ENCODE measurements at places on chromosomes 11 and 22.
A peak's percentile ranks its signal among the peaks of the same experiment; 100 is the strongest.

- DNase-seq: no peak
- H3K27ac ChIP-seq: no peak overlapping the region
- no peak overlapping the region for H3K4me3 ChIP-seq
- no peaks in the 10 kb centered on the region for H3K27me3 ChIP-seq
- H3K36me3 ChIP-seq: no peaks in the 10 kb centered on the region
These were observed 3.0 kb upstream of the MS4A7 start for GRCh38 chr11:60375316-60375715.

GRCh38 chr11:95536047-95536690 lies 253.4 kb downstream of the FAM76B start:
- H3K27ac ChIP-seq: no peak overlapping the region
- no peaks in the 10 kb centered on the region for H3K36me3 ChIP-seq
- no peak overlapping the region for H3K4me3 ChIP-seq
- H3K27me3 ChIP-seq: no peaks in the 10 kb centered on the region
- H3K4me1 ChIP-seq: no peaks in the 10 kb centered on the region

DNA sequence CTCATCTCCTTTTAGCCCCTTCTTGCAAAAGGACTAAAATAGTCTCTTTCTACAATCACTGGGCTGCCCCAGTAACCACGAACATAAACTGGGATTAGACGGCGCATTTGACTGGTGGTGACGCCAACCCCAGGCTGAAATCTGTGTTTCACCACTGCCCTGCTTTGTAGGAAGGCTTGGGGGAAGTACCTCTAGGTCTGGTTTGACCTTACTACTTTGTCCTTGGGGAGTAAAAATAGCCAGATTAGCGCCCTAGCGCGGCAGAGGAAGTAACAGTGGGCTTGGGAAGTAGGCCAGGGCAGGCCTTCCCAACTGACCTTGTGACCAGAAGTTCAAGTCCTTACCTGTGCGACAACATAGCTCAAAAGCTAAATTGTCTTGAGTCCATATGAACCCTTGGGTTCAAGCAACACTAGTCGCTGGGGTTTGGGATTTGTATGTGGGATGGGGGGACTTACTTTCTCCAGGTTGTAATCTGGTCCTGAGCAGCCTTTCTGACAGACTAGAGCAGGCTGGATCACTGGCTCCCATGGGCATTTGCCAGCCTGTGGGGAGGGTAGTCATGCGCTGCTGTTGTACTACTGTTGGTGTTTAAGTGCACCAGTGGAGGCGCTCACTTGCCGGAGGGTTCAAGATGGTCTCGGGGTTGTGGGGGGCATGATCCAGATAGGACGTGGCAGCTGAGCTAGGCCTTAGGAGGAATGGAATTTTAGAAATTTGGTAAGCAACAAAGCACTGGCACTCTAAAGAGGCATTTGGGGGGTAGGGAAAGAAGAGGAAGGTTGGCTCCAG lies 953 bp upstream of the PACS1 start:
- H3K27ac ChIP-seq: peak overlapping the region; percentile 87
- peaks cover 4% of the 10 kb centered on the region for H3K4me1 ChIP-seq
- peak; percentile 31 for DNase-seq
- H3K4me3 ChIP-seq: peak overlapping the region; percentile 99

DNA sequence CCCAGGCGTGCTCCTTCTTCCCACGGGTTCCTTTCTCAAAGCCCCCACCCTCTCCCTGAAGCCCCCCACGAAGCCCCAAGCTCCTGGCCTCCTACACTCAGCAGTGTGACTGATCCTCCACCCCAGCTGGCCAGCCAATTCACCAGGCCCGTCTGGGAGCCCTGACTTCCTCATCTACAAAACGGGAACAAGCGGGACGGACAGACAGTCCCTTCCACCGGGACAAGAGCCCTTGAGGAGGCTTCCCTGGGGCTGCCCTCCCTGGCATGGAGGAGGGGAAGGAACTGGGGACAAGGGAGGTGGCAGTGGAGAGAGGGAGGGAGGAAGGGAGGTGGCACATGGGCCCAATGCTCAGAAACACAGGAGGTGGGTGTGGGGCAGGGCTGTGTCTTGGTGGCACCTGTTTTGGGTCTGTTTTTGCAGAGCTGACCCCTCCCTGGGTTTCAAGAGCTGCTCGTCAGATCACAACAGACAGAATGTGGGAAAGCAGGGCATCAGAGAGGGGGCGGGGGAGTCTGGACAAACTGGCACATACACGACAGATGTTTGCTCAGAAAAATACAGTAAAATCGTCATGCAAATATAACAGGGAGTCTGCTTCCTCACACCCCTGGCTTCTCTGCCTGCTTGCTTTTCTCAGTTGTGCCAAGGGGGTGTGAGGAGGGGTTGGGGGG lies 56.8 kb downstream of the ELFN2 start:
- no peak overlapping the region for H3K4me3 ChIP-seq
- H3K4me1 ChIP-seq: no peaks in the 10 kb centered on the region
- no peak overlapping the region for H3K27ac ChIP-seq
- no peaks in the 10 kb centered on the region for H3K27me3 ChIP-seq
- no peaks in the 10 kb centered on the region for H3K36me3 ChIP-seq
- DNase-seq: no peak

DNA sequence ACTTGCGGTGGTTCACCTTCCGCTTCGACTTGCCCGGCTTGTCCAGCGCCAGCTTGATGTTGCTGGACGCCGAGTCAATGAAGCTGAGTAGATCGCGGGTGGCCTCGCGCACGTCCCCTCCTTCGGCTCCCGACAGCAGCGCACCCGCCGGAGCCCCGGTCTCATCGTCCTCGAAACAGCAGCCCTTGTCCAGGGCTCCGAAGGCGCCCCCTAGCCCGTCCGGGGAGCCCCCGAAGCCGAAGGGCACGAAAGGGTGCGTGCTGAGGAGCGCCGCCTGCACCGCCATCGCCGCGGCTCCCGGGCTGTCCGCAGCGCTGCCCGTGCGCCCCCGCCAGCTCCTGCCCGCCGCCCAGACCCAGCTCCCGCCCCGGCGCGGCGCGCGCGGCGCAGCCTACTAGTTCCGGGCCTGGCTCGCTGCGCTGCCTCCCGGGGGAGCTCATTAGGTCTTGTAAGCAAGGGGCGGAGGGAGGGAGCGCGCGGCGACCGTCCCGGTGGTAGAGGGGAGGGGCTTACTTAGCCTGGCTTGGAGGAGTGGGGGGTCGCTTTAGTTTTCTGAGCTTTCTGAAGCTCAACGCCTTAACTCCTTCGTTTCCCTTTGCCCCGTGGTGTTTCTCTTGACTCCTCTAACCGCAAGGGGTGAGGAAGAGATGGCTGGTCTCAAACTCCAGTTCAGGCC lies at the start of gene FAM181B:
FAM181B (minus strand) TSS at position 421 of the 676 bp plus-strand sequence; CDS start at position 286, 135 bp downstream.
- DNase-seq: peak; percentile 65
- H3K27ac ChIP-seq: no peak within 1 kb of the TSS
- peaks cover 36% of the 10 kb centered on the region for H3K27me3 ChIP-seq
- H3K4me3 ChIP-seq: peak within 1 kb of the TSS; percentile 69

DNA sequence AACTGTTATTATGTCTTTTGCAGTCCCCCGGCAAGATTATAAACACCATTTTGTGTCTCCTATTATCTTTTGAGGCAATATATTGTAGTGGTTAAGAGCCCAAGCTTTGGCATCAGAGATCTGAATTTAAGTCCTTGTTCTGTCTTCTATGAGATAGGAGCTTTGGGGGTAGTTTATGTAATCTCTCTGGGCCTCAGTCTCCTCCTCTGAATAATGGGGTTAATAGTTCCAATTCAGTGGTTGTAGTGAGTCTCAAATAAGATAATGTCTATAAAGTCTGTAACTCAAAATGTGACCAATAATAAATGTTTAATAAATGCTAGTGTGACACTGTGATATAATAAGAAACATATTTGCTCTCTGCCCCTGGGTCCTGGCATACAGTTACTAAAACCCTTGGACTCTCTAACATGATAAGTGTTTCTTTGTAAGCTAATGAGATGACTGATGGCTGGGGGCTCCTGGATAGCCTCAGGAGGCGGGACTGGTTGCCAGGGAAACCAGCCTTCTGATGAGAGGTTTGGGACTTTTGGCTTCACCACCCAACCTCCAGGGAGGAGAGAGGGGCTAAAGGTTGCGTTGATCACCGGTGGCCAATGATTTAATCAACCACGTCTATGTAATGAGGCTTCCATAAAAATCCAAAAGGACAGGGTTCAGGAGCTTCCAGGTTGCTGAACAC lies 183.4 kb upstream of the MTMR2 start:
- H3K4me3 ChIP-seq: no peak overlapping the region
- no peaks in the 10 kb centered on the region for H3K36me3 ChIP-seq
- no peak for DNase-seq
- no peaks in the 10 kb centered on the region for H3K27me3 ChIP-seq

DNA sequence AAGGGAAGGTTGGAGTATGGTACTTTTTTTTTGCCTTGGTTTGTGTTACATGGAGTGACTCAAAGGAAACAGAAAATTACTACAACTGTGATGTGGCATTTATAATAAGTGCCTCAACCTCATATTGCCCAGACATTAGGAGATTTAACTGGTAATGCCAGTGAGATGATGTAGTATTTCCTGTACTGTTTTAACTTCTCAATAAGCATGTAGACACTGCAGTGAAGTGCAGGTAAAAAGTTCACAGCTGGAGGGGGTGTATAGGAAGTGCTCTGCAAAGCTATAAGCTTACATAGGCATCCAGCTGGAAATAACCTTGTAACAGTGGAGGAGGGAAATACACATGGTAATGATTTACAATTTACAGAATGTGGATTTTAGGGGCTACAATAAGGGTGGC lies 138.2 kb upstream of the MTMR2 start:
- H3K4me1 ChIP-seq: peaks cover 4% of the 10 kb centered on the region
- H3K27ac ChIP-seq: no peak overlapping the region
- H3K27me3 ChIP-seq: no peaks in the 10 kb centered on the region
- no peaks in the 10 kb centered on the region for H3K36me3 ChIP-seq
- no peak overlapping the region for H3K4me3 ChIP-seq

- peaks cover 36% of the 10 kb centered on the region for H3K36me3 ChIP-seq
- DNase-seq: no peak
- H3K4me1 ChIP-seq: peaks cover 4% of the 10 kb centered on the region
- H3K4me3 ChIP-seq: no peak overlapping the region
These were observed 18.6 kb upstream of the DGCR8 start for GRCh38 chr22:20061481-20061861.

DNA sequence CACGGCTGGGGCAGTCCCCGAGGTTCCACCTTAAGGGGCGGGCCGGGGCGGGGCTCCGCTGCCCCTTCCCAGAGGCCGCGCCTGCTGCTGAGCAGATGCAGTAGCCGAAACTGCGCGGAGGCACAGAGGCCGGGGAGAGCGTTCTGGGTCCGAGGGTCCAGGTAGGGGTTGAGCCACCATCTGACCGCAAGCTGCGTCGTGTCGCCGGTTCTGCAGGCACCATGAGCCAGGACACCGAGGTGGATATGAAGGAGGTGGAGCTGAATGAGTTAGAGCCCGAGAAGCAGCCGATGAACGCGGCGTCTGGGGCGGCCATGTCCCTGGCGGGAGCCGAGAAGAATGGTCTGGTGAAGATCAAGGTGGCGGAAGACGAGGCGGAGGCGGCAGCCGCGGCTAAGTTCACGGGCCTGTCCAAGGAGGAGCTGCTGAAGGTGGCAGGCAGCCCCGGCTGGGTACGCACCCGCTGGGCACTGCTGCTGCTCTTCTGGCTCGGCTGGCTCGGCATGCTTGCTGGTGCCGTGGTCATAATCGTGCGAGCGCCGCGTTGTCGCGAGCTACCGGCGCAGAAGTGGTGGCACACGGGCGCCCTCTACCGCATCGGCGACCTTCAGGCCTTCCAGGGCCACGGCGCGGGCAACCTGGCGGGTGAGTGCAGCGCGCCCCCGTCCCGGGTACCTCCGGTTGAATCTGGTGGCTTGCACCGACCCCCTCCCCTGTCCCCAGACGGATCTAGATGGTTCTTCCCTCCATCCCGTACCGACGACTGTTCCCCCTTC lies at the start of gene SLC3A2:
SLC3A2 (plus strand) TSS at position 94 of the 776 bp plus-strand sequence; CDS start at position 222, 128 bp downstream.
- peak within 1 kb of the TSS; percentile 94 for H3K27ac ChIP-seq
- H3K27me3 ChIP-seq: no peaks in the 10 kb centered on the region
- peak within 1 kb of the TSS; percentile 99 for H3K4me3 ChIP-seq
- DNase-seq: peak; percentile 91

GRCh38 chr22:38861170-38861876 lies 10.7 kb downstream of the CBX6 start:
- no peaks in the 10 kb centered on the region for H3K4me1 ChIP-seq
- H3K27ac ChIP-seq: no peak overlapping the region
- DNase-seq: no peak
- peaks cover 3% of the 10 kb centered on the region for H3K36me3 ChIP-seq
- H3K4me3 ChIP-seq: no peak overlapping the region
- no peaks in the 10 kb centered on the region for H3K27me3 ChIP-seq

DNA sequence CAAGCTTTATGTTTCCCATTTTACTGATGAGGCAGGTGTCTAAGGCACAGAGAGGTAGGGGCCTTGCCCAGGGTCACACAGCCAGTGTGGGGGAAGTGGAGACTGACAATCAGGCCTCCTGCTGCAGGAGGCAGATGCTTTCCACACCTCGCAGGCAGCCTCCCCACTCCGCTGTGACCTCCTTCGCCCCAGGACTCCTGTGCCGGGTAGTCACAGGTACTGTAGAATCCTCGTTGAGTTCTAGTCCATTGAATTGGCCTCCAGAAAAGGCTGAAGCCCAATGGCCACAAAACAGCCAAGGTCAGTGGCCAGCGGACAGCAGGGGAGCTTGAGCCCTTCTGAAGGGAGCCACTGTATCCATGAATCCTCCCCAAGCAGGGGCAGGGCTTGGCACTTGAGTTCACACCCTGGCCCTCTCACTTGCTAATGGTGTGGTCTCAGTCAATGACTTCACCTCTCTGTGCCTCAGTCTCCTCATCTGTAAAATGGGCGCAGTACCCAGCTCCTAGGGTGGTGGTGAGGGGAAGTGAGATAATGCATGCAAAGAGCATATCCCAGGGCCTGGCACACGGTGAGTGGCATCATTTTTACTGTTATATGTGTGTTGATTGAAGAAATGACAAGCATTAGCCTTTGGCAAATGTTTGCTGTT lies 1.1 kb upstream of the FXYD2 start:
- no peaks in the 10 kb centered on the region for H3K36me3 ChIP-seq
- no peak overlapping the region for H3K4me3 ChIP-seq
- peaks cover 3% of the 10 kb centered on the region for H3K4me1 ChIP-seq
- H3K27ac ChIP-seq: no peak overlapping the region
- no peaks in the 10 kb centered on the region for H3K27me3 ChIP-seq
- DNase-seq: no peak

GRCh38 chr11:125304136-125304535 lies 139.6 kb downstream of the PKNOX2 start:
- no peak overlapping the region for H3K27ac ChIP-seq
- peaks cover 15% of the 10 kb centered on the region for H3K4me1 ChIP-seq
- no peaks in the 10 kb centered on the region for H3K27me3 ChIP-seq
- no peak for DNase-seq
- no peak overlapping the region for H3K4me3 ChIP-seq
- H3K36me3 ChIP-seq: no peaks in the 10 kb centered on the region

- no peak overlapping the region for H3K4me3 ChIP-seq
- H3K27ac ChIP-seq: no peak overlapping the region
- H3K4me1 ChIP-seq: no peaks in the 10 kb centered on the region
- H3K36me3 ChIP-seq: no peaks in the 10 kb centered on the region
These were observed 108.4 kb upstream of the GRAMD1B start for GRCh38 chr11:123321636-123322035.

DNA sequence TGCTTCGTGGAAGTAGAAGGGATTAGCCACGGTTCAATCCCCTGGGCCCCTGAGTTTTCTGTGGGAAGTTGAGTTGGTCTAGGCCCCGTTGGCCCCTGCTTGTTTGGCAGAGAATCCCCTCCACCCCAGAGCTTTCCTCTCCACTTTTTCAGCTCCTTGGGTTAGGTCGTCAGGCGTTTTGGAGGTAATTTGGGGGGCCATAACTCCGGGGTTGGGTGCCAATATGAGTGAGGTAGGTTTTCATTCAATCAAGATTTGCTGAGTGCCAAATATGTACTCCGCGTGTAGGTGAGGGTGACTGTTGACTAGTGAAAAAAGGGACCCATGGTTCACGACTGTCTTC lies 590 bp downstream of the ATG13 start:
- peaks cover 6% of the 10 kb centered on the region for H3K4me1 ChIP-seq
- no peak for DNase-seq
- no peaks in the 10 kb centered on the region for H3K27me3 ChIP-seq
- peak overlapping the region; percentile 62 for H3K27ac ChIP-seq
- peaks cover 7% of the 10 kb centered on the region for H3K36me3 ChIP-seq
- peak overlapping the region; percentile 96 for H3K4me3 ChIP-seq

Measured in trophoblast cell (in vitro differentiated cells and primary cell).